Fibroblast of skin of right quadriceps (primary cell): ENCODE measurements at places on chromosomes 12 and 14.
A peak's percentile ranks its signal among the peaks of the same experiment; 100 is the strongest.

- no peak for DNase-seq
Observed at GRCh38 chr12:53472056-53472582, 20.2 kb downstream of the PCBP2 start.

DNA sequence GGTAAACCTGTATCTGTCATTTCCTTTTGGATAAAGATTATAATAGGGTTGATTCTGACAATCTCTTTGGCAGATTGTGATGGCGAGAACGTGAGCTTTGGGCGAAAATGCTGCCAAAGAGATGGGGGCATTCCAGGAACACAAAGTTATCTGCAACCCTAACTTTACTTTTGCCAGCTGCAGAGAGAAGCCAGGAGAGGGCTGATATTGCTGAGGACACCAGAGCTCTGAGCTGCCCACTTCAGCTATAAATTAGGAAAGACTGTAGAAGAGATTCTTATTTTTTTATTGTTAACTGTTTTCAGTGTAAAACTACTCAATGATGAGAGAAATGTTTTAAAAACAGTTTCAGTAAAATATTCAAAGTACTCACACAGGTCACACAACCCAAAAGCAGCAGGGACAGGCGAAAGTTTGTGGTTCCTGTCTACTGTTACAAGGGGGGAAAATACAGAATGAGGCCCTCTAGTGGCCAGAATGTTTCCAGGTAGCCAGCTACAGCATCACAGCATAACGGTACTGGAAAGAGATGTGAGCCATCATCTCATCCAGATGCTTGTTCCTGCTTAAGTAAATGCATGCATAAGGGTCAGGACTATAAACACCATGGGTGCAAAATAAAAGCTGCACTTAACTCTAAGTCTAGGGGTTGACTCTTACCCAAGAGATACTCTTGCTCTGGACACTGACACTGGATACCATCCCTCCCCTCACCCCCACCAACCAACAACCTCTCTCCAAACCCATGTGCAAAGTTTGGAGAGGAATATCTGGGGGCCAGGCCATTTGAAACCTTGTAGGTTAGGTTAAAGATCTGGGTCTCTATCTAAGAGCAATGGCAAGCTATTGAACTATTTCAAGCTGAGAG is 498.4 kb downstream of the RMST start:
- no peak for DNase-seq

DNA sequence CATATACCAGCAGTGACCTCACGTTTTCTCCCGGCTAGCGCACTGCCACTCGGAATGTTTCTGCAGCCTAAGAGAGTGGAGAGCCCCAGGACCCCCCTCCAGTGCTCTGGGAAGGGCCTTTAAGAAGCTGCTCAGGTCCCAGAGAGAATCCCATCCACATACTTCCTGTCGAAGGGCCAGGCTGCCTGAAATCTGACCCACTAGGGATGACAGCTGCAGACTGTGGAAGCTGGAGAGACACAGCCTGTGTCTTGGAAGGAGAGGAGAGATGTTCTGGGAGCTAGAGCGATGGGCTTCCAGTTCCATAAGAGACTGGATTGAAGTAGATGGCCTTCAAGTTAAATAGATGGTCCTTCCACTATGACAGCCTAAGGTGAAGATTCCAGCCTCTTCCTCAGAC is 54.4 kb downstream of the IQSEC3 start:
- DNase-seq = no peak

- no peak for DNase-seq
Observed at GRCh38 chr12:127761880-127762279, 505.1 kb upstream of the TMEM132C start.

DNA sequence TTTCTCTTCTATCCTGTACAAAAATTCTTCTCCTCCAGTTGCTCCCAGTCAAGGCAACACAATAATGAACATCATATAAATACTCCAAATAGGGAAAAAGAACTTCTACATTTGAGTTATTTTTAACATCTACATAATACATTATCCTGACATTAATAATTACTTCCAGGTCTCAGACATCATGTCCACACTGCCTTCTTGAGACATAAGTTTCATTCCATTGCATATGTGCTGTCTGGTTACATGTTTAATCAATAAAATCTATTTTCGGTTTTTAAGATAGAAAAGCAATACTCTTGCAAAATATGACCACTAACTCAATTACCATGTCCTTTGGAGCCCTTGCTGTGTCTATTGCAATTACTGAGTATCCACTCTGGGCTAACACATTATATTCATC is 881.9 kb downstream of the GALC start:
- DNase-seq = peak; percentile 75
